AG09319 (cell line): ENCODE measurements at places on chromosomes 6 and 20.

GRCh38 chr6:169158691-169159090, 95.0 kb downstream of the THBS2 start:
- DNase-seq, result no peak

DNA sequence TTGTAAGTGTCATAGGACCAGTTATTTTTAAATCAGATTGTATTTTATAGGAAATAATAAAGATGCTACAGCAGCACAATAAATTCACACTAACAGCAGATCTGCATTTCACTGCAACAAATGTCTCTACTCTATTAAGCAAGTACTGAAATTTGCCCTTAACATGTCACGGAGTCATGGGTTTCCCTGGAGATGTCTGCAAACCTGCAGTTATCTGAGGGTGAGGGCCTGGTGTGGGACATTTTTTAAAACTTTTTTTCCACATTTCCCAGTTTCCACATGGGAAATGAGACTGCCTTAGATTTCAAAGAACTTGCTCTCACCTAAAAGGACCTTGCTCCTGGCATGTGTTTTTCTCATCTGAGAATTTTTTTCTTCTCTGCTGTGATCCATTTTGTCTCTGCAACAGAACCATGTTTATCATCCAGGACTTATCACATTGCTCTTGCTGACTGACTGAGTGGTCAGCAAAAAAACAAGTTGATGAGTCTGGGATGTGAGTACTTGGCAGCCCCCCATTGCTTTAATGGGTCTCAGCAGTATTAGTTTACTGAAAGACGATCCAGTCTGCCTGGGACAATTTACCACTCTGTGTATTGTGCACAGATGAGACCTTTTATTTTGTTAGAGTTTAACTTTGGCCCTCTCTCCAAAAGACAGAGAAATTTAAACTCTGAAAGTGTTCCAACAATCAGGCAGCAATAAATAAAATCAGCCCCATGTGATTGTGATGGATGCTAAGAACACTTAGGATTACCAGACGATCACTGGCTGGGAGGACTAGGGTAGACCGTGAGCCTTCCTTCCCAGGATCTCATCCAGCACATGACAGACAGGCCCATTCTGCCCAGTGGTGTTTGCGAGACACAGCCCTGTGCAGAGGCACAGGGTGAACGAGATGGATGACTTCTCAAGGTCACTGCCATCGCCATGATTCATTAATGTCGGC, 268.8 kb downstream of the BTBD9 start:
- peak; percentile 64 for DNase-seq

DNA sequence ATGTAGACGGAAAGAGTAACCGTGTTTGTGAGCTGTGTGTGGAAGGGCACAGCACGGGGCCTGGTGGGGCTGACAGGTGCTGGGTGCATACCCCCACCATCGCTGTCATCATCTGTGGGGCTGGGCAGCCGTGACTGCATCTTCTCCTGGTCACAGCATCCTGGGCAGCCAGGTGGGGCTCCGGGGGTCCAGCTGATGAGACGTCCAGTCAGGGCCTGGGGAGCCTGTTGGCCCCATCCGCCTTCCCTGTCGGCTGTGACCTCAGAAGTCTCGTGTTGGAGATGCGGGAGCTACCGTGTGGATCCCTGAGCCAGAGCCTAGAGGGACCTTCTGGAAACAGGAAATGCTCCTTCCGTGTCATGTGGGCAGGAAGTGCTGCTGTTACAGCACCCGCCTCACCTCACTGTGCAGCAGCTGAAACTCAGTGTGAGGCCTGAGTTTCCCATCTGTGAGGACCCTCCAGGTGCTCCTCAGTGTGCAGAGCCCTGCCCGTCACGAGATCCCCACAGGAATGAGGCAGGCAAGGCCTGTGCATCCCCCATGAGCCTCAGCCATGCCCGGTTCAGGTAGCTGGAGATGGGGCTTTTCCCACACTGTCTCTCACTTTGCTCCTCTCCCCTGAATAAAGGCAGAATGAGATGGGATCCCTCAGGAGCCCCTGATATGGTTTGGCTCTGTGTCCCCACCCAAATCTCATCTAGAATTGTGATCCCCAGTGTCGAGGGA, 108.7 kb downstream of the ERMARD start:
- DNase-seq, result no peak

GRCh38 chr20:18133962-18134361, 3.7 kb upstream of the KAT14 start:
- DNase-seq, result no peak

- no peak for DNase-seq
Observed at GRCh38 chr6:106530502-106530901, 98.8 kb downstream of the RTN4IP1 start.

DNA sequence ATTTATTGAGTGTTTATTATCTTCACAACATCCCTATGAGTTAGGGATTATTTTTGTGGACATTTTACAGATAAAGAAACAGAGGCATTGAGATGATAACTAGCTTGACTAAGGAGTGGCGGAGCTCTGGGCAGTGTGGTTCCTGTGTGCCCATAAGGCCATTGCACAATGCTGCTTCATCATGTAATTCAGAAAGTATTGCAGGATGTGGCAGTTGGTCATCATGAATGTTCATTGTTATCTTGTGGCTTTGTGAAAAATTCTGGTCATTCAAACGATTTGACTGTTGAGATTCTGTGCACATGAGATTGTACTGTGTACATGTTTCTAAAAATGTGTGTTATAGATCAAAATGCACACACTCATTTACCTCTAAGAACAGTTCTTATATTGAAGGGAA, 150.8 kb downstream of the ESR1 start:
- peak; percentile 18 for DNase-seq

DNA sequence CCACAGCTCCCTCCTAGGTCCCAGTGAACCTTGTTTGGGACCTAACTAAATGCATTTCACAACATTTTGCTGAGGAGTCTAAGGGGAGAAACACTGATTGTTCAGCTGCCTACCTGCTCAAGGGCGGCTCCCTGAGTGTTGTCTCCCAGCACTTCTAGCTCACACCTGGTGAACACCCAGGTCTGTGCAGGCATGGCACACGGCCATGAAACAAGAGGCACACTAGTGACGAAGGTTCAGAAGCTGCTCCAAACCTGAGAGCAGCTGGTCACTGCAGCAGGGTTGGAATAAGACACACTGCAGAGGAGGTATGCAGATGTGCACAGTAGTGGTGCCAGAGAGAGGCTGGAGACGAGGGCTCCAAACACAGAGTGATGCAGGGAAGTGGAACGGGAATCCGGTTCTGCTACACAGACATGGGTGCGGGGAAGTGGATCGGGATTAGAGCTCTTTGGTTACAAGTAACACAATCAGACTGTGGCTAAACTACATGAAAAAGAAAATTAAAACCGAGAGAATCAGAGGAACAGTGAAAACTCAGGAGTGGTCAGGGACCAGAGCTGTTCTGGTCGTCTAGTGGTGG, 486.1 kb upstream of the CDH4 start:
- DNase-seq, result no peak

- DNase-seq, result no peak
Observed at GRCh38 chr6:131693384-131693783, 7.8 kb downstream of the OR2A4 start.

DNA sequence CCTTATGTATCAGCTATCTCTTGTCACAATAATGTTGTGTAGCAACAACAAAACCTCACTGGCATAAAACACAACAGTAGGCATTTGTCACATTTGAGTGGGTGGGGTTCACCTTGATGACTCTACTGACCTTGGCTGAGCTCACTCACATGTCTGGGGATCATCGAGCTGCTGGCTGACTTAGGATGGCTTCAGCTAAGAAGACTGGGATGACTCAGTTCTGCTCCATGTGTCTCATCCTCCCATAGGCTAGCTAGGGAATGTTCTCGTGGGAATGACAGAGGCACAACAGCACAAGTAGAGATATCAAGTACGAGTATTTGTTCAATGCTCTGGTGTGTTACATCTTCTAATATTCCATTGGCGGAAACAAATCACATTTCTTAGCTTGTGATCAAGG, 167.9 kb downstream of the PLCB1 start:
- DNase-seq, result no peak
